Activated T-cell treated with anti-CD3 and anti-CD28 coated beads, Interleukin-2, amount 50 U/mL, for 72 hours (primary cell): ENCODE measurements at places on chromosomes 5 and 9.

- peak; percentile 60 for DNase-seq
These were observed 543 bp downstream of the MTMR12 start for GRCh38 chr5:32312197-32312594.

DNA sequence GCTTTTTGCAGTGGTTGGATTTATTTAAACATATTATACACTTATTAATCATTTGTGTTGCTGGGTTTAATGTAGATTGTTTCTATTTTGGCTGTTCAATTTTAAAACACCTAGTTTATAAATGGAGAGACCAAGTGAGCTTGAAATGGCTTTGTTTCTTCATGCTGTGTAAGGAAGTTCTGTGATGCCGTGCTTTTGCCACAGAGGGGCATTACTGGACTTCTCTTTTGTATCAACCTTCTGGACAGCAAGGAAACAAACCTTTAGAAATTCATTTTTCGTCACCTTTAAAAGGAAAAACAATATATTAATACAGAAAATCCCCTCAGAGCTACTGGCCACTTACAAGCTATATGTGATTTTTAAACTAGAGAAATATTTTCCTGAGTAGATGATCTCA is 81.9 kb downstream of the DMRTA1 start:
- DNase-seq: no peak

DNA sequence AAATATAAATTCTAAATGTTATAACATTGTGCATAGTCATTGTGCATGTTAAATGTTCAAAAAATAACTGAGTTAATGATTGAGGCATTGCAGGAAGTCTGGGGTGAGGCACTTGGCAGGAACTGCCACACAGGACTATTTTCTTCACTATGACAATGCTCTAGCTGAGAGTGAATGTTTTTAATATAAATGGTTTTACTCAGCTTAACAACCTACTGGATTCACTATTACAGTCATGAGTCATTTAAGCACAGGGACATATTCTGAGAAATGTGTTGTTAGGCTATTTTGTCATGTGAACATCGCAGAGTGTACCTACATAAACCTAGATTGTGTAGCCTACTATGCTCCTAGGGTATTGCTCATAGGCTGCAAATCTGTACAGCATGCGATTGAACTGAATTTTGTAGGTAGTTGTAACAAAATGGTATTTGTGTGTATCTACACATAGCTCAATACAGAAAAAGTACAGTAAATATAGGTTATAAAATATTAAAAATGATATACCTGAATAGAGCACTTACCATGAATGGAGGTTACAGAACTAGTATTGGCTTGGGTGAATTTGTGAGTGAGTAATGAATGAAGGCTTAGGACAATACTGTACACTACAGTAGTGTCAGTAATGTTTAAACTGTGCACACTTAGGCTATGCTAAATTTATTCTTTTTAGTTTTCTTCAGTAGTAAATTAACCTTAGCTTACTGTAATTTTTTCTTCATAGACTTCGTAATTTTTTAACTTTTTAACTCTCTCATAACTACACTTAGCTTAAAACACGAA is 346.1 kb upstream of the PTGER4 start:
- peak; percentile 50 for DNase-seq

DNA sequence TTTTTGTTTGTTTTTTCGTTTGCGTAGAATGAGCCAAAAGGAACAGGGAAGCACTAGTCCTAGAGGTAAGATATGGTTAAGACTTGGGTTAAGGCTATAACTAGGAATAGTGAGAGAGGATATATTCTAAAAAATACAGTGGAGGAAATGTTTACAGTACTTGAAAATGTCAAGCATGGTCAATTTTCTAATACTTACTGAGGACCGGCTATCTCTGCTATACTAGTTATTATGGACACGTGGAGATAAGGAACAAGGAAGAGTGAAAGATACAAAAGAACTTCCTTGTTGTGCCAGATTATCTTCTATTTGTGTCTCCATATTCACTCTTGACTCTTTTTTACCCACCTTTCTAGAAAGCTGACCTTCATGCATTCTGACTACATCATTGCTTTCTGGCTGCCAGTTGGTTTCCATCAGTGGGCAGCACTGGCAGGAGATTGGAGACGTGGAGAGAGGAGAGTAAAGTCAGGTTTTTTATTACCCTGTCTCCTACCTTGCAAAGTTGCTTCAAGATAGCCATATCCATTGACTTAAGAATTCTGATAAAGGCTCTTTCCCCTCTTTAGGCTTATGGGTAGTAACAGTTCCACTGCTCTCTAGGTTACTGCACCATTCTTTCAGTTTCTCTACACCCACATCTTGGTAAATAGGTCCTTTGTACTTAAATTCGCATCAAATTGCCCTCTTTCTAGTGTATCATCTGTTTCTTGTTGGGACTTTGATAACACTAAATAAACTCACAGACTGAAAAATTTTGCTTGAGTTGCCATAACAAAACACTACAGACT is 9.0 kb upstream of the RFX3 start:
- DNase-seq: no peak
